ENCODE measurements at places on chromosomes 2 and 18. TPM values are rescaled to one million over a fixed set of nuclear protein-coding genes. Genes with fewer than 3 reads are reported as not detected.

- no peak for DNase-seq
Measured at GRCh38 chr2:84800194-84800805, 80.6 kb downstream of the TRABD2A start.

DNA sequence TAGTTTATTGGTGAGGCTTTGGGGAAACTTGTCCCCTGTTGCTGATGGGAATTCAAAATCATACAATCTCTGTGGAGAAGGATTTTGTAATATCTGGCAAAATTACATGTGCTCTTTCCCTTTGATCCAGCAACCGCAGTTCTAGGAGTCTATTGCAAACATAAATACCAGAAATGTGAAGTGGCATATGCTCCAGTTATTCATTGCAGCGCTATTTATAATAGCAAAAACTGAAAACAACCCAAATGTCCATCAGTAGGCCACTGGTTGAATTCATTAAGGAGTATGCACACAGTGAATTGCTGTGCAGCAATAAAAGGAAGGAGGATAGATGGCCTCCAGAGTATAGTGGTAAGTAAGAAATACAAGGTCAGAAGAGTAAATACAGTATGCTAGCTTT lies 76.5 kb downstream of the HNRNPLL start:
- no peak for DNase-seq

The REG1B gene
- total RNA-seq = not detected

DNA sequence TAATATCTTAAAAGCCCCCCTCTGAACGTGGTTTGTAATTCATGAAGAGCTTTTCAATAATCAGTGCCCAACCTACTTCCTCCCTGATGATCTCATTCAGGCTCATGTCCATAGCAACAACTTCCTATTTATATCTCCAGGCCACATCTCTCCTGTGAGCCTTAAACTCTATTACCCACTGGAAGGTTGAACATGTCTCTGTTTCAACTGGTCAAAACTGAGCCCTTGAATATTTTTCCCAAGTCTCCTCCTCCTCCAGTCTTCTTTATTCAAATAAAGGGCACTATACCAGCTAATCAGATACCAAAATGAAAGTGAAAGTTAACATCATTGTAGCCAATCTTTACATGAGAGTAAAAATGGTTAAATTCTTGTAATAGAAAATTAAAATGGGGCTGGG lies 63.7 kb upstream of the ITGA4 start:
- no peak for DNase-seq

GRCh38 chr2:164496881-164497280 lies 124.4 kb downstream of the GRB14 start:
- DNase-seq = no peak
